ENCODE measurements at places on chromosomes 12 and 14.

- DNase-seq: no peak
These were observed 124.8 kb downstream of the TMEM132D start for GRCh38 chr12:129779033-129779432.

- DNase-seq: no peak
These were observed 43.8 kb upstream of the TSPAN11 start for GRCh38 chr12:30882706-30883105.

DNA sequence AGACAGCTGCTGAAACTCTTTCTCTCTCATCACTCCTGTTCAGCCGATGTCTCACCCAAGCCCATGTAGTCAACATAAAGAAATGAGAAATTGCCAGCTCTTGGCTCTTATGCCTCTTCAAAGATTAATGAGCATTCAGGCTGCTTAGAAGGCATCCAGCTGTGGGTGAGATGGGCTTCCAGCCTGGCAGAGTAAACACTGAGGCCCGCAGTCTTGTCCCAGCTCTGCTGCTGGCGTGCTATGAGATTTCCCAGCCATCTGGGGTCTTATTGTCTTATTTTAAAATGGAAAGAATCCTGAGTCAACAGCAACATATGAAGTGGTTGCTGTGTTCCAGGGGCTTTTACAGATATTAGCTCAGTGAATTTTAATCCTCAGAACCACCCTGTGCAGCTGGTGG, 12.6 kb downstream of the RXYLT1 start:
- no peak for DNase-seq

DNA sequence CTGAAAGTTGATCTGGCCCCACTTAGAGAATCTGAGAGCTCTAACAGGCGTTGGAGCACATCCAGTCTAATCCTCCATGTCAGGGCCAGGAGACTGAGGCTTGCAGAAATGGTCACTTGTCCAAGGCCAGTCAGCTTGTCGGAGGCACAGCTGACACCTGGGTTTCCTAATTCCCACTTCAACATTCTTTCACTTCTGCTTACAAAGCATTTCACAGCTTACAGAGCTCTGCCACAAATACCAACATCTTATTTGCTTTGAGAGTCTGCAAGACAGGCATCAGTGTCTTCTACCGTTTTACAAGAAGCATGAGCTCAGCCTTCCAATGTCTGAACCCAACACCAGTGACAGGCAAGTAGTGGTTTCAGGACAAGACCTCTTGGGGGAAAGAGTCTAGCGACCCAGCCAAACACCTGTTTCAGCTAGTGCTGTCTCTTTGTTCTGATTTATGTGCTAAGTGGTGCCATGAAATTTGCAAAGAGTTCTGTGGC, 31.8 kb downstream of the ISCA2 start:
- no peak for DNase-seq

GRCh38 chr12:115998119-115998633, 279.3 kb downstream of the MED13L start:
- no peak for DNase-seq

GRCh38 chr12:49188201-49188915, 522 bp downstream of the TUBA1A start:
- DNase-seq: peak; percentile 85

- DNase-seq: no peak
These were observed 359.8 kb downstream of the PCNX1 start for GRCh38 chr14:71267007-71267513.

DNA sequence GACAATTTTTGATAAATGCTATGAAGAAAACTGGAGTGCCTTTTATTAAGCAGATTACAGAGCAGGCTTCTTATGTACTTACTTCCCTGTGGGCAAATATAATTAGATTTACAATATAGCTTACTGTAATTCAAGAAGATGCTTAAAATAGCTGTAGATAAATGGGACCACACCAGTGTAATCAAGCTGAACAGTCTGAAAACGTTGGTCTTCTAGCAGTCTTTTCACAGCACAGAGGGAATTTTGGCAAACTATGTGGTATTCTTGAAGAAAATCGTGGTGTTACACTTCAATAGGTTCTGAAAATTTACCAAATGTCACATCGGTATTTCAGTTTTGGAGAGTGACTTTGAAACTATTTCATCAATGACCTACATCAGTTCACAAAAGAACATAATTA, 47.7 kb downstream of the SLC16A7 start:
- no peak for DNase-seq

- no peak for DNase-seq
These were observed 33.3 kb downstream of the TRAF3 start for GRCh38 chr14:102810523-102810922.

DNA sequence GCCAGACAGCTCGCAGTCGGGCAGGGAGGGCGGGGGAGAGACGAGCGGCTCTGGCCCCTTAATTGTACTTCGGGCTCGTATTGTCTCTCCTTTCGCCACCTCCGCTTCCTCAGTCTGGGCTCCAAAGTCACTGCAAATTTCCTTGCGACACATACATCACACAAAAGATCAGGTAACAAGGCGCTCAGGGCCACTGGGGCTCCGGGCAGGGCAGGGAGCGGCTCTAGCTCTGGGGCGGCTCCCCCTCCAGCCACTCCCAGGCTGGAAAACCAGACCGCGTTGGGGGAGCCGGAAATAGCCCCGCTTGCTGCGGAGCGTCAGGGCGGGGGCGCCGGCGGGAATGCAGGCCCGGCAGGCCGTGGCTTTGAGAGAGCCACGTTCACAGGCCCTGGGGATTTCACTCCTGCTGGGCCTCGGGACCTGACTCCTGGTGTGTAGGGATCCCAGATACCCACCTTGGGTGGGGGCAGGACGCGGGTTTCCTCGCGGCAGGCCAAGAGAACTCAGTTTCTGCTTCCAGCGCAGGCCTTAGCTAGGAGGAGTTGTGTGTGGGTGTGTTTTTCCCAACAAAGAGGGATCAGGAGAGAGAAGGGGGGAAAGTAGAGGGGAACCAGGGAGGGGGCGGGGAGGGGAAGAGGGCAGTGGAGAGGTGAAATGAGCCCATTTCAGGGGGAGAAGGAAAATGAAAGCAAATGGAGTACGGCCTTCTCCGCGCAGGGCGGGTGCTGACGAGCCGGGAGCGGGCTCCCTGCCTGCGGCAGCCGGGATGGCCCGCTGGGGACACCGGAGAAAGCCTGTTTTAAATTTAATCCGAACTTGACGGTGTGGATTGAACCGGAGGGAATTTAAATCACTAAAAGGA, 4.4 kb upstream of the HOXC9 start:
- no peak for DNase-seq

DNA sequence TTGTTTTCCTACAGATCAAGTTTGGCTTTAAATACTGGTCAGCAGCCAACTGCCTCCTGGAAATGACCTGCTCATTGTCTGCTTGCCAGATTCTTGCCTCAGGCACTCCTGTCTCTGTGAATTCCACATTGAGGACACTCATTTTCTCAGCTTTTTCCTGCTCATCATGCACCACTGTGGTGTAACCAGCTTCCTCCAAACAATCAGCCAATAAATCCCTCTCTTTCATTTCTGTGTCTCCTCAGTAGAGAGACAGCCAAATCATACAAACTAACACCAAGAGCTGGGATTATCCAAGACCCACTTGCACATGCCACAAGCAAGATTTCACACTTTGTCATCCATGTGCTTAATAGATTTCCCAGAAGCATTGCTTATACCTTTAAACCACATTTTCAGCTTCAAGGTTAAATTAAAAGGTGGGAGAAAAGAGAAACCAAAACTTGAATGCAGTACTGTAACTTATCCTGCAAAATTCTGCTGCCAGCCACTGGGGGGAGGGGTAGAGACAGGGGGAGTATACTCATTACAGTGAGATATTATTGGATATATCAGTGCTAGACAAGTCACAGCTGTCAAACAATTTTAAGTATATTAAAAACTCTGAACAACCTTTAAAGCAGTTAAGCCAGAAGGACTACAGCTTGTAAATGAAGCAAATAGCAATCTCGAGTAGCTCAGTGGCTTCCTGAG, 105.0 kb downstream of the PPP2R5E start:
- DNase-seq: peak; percentile 26

DNA sequence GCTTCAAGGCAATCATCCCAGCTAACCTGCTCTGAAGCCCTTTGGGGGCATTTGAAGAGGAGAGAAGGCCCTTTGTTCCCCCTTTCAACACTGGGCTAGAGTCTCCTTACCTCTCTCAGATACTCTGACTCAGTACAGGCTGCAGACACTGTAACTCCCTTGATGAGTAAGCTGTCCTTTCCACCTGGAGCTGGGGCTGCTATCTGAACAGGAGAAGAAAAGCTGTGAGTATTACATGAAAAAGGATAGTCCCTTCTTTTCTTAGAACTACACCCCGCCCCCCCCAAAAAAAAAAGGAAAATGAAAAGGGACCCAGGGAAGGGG, 186.6 kb upstream of the PLEKHG7 start:
- no peak for DNase-seq

- peak; percentile 33 for DNase-seq
These were observed 856 bp upstream of the EIF4B start for GRCh38 chr12:53005215-53005985.

- no peak for DNase-seq
These were observed 54.2 kb downstream of the LRRC74A start for GRCh38 chr14:76880449-76880848.

- no peak for DNase-seq
These were observed 54.9 kb downstream of the ITPK1 start for GRCh38 chr14:93060841-93061240.

GRCh38 chr12:108098374-108098773, 30.7 kb upstream of the WSCD2 start:
- DNase-seq: no peak

DNA sequence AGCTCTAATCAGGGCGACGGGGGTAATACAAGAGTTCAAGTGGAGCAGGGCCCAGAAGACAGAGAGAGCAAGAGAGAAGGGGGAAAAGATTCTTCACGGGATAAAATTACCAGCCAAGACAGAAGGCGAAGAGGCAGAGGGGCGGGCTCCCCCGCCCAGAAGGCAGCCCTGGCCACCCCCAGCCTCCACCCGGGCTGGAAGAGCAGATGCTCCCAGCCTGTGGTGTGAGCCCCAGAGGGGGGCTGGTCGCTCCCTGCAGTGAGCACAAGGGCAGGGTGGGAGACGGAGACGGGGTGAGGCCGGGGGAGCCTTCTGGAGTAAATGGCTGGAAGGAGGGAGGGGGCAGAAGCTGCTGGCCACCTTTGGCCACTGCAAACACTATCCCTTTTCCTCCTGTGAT, 1035.6 kb downstream of the VRK1 start:
- DNase-seq: no peak

- no peak for DNase-seq
These were observed 427 bp upstream of the TMEM120B start for GRCh38 chr12:121712190-121712460.
